ENCODE measurements at places on chromosomes 6 and 20.
A peak's percentile ranks its signal among the peaks of the same experiment; 100 is the strongest.

GRCh38 chr20:14401479-14402138 lies 64.2 kb upstream of the FLRT3 start:
- no peak for DNase-seq

- DNase-seq, result peak; percentile 69
Measured at GRCh38 chr6:149464411-149464810, 20.4 kb downstream of the ZC3H12D start.

- DNase-seq, result no peak
Measured at GRCh38 chr6:322259-322930, 30.1 kb downstream of the DUSP22 start.

DNA sequence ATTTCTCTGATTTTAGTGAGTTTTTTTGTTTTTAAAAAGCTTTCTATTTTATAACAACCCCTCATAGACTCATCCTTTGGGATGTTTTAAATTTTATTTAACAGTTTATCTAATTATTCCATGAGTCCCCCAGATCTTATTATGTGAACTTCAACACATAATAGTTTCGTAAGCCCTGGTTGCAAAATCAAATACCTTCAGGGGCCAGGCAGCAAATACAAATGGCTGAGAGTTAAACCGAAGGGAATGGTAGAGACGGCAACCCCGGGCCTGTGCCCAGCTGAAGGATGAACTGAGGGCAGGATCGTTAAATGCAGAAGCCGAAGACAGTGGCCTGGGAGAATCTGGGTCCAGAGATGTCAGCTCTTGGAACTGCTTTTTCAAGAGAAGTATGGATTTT lies 88.4 kb downstream of the RTN4IP1 start:
- DNase-seq, result no peak

DNA sequence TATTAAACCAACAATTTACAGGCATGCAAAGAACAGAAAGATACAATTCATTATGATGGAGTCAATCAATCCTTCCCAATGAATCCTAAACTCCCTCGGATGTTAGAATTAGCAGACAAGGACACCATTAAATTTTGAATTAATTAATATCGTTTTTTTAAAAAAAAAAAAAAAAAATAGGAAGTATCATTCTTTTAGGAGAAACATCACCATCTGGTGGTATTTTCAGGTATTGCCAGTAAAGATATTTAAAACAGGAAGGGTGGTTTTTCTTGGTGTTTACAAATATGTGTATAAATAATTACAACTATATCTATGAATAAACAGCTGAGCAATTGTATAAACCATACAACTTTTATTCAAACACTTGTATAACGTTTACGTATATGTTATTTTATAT lies 564.4 kb downstream of the HAO1 start:
- peak; percentile 68 for DNase-seq

GRCh38 chr20:17898548-17898994 lies 70.0 kb downstream of the SNX5 start:
- peak; percentile 85 for DNase-seq

DNA sequence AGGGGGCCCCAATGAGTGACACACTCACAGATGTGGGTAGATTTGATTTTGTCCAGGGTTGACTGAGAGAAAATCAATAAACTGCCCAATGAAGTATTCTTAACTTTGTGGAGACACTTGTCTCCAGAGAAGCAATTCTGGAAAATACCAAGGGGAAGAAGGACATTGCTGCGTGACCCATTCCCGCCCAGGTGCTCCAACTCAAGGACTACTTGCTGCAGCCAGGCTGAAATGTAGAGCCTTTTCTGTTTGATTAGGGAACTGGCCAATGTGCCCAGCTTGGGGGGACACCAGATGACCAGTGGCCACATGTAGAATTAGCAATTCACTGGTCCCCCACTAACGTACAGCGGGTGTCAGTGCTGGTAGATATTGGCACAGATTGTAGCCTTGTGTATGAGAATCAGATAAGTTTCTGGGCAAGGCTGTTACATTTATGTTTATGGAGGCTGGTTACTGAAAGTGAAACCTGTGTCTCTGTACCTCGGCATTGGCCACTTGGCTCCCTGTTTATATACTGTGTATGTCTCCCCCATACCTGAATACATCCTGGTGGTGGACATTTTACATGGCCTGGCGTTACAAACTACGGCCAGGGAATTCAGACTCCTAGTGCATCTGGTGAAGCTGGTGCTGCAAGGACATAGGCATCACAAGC lies 32.3 kb downstream of the HDDC2 start:
- DNase-seq, result no peak

GRCh38 chr6:87220997-87221396 lies 65.6 kb downstream of the ZNF292 start:
- no peak for DNase-seq

DNA sequence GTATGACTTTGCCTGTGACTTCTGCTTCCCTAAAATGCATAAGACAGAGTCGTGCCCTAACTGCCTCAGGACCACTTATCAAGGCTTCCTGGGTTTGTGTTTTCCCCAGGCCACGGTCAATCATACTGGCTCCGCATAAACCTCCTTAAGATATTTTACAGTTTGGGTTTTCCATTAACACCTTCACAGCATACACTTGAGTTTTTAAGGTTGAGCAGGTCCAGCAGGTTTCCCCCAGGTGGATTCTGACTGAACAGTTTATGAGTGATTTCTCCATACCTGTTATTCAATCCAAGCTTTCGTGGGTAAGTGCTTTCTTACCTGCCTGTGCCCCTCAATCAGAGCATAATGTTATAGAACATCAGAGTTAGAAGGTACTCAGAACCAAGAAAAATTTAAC lies 39.3 kb downstream of the NINL start:
- DNase-seq, result no peak

DNA sequence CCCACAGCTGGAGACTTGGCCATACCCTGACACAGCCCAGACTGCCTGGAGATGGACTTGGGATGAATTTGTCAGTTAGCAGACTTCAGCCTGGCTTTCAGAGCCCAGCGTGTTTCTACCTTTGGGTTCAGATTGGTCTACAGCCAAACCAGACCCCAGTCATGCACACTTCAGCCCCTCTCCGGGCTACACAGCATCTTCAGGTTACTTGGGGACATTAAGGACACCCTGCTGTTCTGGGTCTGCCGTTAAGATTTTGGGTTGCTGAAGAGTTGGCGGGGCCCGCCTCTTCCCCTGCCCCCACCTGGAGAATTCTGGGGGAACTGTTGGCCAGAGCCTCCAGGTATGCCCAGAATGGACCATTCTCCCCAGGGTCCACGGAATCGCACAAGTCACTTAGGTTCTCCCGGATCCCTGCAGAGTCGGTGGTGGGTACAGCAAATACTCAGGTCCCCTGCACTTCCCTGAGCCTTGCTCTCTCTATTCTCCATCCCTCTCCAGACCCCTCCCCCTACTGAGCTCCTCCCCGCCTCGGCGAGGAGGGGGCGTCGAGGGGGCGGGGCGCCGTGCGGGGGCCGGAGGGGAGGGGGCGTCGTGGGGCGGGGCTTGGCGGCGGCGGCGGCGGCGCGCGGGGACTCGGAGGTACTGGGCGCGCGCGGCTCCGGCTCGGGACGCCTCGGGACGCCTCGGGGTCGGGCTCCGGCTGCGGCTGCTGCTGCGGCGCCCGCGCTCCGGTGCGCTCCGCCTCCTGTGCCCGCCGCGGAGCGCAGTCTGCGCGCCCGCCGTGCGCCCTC lies at the start of gene PTK7:
PTK7 (plus strand) TSS at position 645 of the 794 bp plus-strand sequence. CDS start 175 bp downstream, outside the sequence.
- no peak for DNase-seq
